ENCODE measurements at places on chromosomes 16 and 17.

DNA sequence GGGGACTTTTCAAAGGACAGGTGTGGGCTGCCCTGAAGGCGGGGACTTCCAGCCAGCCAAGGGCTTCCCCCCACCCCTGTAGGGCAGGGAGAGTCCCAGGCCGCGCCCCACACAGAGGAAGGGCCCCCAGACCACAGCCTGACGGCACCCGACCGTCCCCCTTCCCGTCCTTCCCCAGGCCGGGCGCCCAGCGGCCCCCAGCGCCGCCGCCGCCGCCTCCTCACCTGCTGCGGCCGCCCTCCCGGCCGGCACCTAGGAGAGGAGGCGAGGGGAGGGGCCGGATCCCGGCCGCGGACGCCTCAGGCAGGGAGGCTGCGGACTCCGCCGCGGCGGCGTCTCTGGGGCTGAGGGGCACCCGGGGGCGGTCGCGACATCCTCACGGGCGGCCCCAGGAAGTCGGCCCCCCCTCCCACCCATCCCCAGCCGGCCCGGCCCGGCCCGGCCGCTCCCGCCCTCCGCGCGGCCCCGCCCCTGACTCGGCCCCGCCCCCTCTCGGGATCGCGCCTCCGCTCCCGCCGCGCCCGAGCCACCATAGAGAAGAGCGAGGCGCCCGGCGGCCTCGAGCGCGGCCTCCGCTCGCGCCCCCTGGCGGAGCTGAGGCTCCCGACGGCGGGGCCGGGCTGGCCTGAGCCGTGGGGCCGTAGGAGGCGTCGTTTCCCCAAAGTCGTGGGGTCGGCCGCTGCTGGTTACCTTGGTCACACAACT is 25.5 kb upstream of the RFFL start:
- peak; percentile 87 for DNase-seq

DNA sequence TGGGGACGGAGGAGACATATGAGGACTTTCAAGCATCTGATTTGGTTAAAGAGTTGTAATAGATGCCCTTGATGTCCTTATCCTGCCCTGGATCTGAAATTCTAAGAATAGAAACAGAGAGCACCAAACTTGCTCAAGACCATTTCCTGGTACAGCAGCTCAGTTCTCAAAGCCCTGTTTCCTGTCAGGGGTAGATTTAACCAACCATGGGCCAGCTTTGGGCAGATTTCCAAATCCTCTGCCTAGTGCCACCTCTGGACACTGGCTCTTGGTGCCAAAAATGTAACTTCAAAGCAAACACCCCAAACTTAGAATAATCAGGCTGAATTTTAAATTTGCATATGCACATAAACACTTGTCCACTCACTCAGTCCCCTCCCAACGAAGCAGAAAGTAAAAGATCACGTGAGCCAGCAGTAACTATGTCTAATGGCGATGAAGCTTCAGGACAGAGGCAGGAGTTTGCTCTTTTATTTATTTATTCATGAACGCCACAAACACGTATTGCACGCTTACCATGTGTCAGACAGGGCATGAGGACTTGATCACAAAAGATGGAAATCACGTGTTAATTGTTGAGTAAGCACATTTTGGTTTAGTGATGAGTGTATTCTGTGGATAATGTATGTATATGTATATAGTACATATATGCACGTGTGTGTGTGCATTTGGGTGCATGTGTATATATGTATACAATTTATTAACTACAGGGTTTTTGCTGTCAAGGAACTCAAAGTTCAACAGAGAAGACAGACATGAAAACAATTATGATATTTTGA is 23.1 kb upstream of the SDK2 start:
- no peak for DNase-seq

DNA sequence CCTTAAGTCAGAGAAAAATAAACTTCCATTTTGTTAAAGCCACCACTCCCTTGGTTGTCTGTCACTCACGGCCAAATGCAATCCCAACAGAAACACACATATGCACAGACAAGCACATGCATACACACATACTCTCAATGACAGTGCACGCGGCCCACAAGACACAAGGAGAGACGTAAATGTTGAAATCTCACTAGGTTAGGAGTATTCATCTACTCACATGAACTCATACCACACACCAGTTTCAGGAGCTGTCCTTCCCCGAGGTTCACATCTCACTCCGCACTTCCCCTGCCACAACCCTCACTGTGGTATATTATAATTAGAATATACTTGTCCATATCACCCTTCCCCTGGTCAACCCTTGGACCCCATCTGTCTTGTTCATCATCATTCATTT is 30.5 kb upstream of the CRYBA1 start:
- DNase-seq = no peak

- peak; percentile 32 for DNase-seq
Measured at GRCh38 chr17:31581491-31581890, 190.0 kb downstream of the RAB11FIP4 start.

- peak; percentile 13 for DNase-seq
Measured at GRCh38 chr16:75460446-75460845, 4.0 kb downstream of the TMEM170A start.

DNA sequence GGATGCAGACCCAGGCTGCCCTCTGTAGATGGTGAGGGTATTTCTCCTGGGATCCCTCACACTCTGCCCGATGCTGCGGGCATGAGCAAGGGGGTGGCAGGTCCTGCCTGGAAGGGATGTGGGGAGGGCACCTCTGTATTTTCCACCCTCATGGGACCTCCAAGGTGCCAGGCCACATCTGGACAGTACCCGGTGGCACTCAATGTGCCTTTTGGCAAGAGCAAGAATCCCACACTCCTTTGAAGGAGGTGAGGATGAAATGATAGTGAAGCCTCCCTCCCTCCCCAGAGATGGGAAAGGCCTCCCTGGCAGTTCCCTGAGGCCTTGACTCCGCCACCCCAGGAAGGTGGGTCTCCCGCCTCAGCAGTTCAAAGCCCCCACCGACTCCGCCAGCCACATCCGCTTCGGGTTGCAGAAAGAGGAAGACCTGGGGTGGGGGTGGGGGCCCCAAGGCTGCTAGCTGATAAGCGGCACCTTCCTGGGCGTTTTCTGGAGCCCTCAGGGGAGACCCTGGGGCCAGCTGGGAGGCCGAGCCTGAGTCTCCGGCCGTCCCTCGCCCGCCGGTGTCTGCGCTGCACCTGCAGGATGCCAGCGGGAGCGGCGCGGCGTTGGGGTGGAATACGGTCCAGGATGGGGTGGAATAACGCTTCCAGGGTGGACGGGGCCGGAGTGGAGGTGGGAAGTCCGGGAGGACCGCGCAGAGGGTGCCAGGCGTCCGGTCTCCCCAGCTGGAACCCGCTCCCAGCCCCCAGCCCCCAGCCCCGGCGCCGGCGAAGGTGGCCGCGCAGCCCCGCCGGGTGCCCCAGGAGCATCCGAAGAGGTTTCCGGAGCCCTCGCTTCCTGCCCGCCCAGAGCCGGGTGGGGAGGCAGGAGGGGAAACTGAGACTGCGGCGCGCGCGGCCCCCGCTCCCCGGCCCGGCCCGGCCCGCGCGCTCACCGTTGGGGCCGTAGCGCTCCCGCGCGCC is 718 bp downstream of the ATP2A3 start:
- DNase-seq = no peak

DNA sequence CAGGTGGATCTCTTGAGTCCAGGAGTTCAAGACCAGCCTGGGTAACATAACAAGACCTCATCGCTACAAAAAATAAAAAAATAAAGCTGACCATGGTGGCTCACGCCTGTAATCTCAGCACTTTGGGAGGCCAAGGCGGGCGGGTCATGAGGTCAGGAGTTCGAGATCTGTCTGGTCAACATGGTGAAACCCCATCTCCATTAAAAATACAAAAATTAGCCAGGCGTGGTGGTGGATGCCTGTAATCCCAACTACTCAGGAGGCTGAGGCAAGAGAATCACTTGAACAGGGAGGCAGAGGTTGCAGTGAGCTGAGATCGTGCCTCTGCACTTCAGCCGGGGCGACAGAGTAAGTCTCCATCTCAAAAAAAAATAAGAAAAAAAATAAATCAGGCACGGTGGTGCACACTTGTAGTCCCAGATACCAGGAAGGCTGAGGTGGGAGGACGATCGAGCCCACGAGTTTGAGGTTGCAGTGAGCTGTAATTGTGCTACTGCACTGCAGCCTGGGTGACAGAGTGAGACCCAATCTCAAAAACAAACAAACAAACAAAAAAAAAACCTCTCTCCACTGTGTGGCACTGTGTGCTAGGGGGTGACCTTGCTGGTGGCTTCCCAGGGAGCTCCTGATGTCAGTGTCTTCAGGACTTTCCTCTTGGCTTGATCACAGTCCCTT is 19.8 kb upstream of the MAPK3 start:
- DNase-seq = no peak

GRCh38 chr16:68514511-68514910 is 24.6 kb upstream of the ZFP90 start:
- no peak for DNase-seq

DNA sequence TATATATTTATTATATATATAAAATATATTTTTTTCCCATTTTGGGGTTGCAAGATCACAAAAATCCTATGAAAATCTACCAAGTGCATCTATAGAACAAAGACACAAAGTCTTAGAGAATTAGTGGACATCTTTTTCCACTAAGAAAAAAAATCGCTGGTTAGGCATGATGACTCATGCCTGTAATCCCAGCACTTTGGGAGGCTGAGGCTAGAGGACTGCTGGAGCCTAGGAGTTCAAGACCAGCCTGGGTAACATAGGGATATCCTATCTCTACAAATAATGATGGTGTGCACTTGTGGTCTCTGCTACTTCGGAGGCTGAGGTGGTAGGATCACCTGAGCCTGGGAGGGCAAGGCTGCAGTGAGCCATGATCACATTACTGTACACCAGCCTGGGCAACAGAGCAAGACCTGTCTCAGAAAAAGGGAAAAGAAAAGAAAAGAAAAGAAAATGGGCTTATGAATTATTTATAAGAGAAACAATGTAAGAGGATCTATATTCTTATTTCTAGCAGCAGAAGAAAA is 185.1 kb upstream of the PSMD7 start:
- no peak for DNase-seq

DNA sequence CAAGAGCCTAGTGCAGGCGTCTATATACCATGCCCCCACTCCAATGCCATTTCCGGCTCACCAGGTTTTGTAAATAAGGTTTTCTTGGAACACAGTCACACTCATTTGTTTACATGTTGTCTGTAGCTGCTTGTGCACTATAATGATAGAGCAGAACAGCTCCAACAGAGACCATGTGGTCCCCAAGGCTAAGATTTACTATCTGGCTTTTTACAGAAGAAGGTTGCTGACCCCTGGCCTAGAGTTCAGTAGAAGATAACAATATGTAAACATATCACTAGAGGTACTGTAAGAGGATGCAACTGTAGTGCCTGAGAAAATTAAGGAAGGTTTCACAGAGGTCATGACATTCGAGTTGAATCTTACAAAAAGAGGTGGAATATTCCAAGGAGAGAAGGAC is 66.3 kb downstream of the CACNG1 start:
- no peak for DNase-seq

- peak; percentile 42 for DNase-seq
Measured at GRCh38 chr17:68972119-68972704, 17.0 kb upstream of the ABCA8 start.

- DNase-seq = no peak
Measured at GRCh38 chr17:67420994-67421393, 43.9 kb downstream of the PITPNC1 start.

DNA sequence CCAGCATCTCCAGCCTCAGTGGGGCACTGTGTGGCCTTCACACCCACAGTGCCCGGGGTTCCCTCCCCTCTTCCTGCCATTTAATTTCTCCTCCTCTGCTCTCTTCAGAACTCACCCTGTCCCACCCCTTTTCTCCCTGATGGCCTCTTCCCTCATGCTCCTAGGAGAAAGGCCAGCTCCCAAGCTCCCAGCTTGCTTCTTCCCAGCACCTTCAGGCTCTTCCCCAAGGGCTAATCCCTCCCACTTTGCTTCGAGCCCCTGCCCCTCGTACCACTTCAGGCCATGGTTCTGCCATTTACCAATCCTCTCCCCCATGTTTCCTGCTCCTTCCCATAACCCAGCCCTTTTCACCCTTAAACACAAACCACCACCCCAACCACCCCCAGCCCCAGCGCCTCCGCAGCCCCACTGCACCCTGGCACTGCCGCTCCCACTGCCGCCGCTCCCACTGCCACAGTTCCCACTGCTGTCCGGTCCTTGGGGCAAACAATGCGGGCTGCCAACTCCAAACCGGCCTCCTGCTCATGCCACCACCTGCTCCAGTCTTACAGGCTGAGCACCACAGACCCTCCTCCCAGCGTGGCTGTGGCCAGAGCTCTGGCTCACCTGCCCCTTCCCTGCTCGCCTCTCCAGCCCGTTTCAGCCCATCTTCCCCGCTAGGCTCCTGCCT is 28.6 kb downstream of the ADAM11 start:
- no peak for DNase-seq

- DNase-seq = peak; percentile 30
Measured at GRCh38 chr17:42521666-42522262, 14.3 kb upstream of the NAGLU start.

GRCh38 chr16:83115491-83116232 is 488.9 kb downstream of the CDH13 start:
- no peak for DNase-seq

- DNase-seq = no peak
Measured at GRCh38 chr17:50471009-50471905, 2.6 kb upstream of the CHAD start.

DNA sequence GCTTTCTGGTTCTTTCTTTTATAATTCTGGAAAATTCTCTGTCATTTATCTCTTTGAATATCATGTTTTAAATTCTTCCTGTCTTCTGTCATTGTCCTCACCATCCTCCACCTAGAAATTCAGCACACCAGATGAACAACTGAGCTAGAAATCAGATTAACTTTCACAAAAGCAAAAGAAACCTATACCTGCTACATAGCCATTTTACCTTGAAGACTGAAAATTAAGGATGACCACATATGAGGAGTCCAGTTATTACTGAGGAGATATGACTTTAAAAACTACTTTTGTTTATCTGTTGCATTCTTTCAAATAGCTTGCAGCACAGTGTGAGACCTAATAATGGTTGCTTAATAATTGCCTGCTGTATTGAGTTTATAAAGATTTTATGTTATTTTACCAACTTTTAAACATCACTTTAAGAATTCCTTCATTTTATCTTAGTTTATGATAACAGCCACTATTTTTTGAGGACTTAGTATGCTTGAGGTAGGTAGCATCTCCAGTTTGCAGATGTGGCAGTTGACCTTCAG is 104.3 kb downstream of the BCAS3 start:
- DNase-seq = no peak

DNA sequence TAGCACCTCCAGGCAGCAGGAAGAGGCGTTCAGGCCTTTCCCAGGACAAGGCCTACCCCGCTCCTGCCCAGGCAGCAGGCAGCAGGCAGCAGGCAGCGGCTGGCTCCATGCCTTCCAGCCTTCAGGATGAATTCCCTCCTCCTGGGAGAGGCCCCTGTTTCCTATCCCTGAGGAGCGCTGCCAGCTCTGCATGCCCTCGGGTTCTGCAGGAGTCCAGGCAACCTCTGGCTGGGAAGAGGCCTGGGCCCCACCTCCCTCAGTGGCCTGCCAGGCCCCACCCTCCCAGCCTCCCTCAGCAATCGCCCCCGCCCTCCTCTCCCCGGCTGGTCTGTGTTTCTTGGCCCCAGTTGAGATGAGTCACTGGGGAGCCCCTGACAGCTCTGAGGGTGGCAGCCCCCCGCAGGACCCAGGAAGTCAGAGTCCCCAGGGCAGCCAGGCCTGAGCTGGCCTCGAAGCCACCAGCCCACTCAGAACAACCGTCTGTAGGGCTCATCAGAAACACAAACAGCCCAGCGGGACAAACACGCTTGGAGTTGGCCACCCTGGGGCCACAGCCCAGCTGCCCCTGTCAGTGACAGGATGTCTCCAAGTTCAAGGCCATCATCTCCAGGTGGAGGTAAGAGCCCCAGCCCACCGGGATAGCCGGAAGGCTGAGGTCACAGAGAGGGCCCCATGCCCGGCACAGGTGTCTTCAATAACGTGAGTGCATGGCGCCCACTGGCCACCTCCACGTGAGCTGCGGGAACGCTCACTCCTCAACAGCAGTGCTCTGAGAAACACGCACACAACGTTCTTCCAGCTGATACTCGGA is 39.5 kb upstream of the CIBAR2 start:
- peak; percentile 88 for DNase-seq
